HuH-7.5 (cell line): ENCODE measurements at places on chromosomes 11 and 22.

GRCh38 chr11:34787895-34788294, 128.3 kb downstream of the APIP start:
- no peak for DNase-seq

DNA sequence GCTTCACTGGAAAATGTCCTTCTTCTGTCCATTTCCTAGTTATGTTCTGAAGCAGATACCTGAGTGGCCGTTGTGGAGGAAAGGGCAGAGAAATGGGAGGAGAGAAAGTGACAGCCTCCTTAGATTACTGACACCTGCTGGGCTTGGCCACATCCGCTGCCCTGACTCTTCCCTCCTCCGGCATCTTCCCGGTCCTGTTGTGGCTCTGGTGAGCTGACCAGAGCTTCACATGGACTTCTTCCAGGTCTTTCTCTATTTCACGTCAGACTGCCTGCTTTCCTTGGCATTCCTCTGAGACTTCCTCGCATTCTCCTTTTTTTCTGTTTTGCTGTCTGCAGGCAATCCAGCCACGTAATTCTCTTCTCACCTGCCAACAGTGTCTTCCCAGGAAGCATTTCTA, 138.7 kb upstream of the E2F8 start:
- DNase-seq: no peak

DNA sequence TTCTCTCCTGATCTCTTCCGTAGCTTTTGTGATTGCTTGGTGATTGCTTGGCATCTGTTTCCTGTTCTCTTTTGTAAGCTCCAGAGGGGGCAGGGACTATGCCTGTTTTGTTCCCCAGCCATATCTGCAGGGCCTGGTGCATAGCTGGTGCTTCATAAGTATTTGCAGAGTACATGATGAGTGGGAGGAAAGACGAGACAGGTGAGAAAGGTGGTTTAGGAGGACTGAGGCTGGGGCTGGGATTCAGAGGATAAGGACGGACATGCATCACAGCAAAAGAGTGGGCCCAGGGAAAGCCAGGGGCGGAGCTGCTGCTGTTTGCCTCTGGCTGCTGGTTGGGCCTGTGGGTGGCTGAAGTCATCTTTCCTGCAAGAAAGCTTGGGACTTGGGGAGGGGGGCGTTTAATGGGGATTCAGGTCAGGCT, 62.4 kb downstream of the DSCAML1 start:
- no peak for DNase-seq

- DNase-seq: no peak
Measured at GRCh38 chr22:27348634-27349033, 452.9 kb downstream of the MN1 start.

DNA sequence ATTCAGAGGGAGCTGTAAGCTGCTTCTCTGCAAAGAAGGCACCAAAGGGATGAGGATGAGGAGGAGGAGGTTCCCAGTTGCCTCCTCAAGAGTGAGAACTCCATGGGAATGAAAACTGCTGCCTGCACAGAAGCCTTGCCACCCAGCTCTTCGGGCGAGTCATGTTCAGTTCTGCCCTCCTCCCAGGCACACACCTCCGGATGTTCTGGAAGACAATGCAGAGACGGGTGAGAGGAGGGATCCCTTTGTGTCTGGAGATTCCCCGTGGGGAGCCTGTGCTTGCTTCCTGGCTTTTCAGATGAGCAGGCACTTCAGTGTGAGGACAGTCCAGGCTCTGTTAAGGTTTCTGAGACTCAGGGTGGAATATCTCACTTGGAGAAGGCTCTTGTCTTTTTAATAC, 295.6 kb downstream of the DDX10 start:
- DNase-seq: no peak

DNA sequence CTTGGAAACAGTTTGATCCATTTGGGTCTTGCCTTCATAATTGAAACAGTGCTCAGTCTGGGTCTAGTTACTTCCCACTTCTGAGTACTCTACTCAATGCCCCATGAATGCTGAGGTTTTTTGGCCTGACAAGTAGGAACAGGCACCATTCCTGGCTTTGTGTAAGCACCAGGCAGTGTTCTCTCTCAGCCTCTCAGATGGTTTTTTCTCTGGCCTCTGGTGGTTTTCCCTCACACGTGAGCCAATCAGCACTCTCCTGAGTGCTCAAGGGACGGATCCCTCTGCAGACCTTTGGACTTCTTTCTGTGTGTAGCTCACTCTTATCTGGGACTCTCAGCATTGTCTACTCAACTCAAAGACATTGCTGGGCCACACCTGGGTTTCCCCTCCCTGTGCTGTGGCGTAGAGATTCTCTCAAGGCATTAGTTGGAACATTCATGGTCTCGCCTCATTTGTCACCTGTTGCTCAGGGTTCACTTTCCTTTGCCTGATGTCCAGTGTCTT, 21.3 kb downstream of the SIK2 start:
- DNase-seq: no peak

- no peak for DNase-seq
Measured at GRCh38 chr22:20244691-20245576, 23.2 kb downstream of the RTN4R start.

DNA sequence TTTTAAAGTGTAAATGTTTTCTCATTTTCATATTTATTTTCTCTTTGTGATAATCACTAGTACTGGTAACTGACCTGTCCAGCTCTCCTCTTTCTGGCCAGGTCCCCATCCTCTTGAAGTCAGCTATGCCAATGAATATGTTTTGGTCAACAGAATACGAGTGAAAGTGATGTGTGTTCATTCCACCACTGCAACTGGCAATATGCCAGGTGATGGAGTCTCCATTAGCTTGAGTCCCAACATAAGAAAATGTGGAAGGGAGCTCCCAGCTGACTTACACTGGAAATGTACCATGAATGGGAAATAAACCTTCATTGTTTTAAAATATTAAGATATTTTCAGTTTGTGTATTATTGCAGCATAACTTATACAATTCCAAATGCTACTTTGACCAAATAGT, 75.8 kb downstream of the CCDC34 start:
- DNase-seq: no peak

DNA sequence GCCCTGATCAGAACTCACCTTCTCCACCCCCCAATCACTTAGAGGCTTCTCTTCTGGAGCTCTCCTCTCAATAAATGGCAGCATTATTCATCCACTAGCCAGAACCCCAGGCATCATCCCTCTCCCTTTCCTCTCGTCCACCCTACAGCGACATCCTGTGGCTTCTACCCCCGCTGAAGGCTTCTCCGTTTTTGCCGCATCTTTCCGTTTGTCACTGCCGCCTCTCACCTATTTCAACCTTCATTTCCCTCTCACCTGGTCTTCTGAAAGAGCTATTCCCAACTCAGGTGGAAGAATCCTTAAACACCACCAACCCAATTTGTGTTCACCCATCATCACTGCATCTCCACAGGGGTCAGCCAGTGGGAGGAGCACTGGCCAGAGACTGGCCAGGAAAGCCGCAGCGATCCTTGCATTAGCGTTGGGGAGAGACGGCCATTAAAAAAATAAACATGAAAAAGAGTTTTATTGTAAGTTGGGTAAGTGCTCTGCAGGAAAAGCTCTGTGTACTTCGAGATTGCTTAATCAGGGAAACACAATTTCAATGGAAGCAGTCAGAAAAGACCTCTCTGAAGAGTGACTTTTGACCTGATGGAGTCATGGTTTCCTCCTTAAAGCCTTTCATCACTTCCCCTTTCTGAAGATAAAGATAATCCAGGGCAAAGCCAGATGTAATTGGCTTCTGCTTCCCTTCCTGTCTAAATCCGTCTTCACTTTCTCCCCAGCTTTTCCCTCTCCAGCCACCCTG, 36.7 kb downstream of the SPATA19 start:
- DNase-seq: no peak

GRCh38 chr22:50608996-50609395, 8.4 kb downstream of the MAPK8IP2 start:
- peak; percentile 31 for DNase-seq

DNA sequence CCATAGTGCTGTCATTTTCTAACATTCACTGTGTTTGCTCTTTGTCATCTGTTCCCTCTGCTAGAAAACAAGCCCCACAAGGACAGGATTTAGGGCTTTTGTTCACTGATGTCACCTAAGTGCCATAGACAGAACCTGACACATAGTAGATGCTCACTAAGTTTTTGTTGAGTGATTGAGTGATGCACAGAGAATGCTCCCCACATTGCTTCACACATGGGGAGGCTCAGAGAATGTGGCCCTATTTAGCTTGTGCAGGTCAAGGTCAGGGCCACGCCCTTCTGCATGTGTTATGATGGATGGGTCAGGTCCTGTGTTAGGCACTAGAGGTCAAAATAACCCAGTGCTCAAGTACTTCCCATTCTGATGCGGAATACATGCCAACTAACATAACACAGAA, 33.1 kb upstream of the TSKU start:
- DNase-seq: no peak

- no peak for DNase-seq
Measured at GRCh38 chr11:107688322-107688918, 23.4 kb downstream of the SLN start.

GRCh38 chr11:72203163-72203562, 11.2 kb downstream of the FOLR1 start:
- DNase-seq: no peak

DNA sequence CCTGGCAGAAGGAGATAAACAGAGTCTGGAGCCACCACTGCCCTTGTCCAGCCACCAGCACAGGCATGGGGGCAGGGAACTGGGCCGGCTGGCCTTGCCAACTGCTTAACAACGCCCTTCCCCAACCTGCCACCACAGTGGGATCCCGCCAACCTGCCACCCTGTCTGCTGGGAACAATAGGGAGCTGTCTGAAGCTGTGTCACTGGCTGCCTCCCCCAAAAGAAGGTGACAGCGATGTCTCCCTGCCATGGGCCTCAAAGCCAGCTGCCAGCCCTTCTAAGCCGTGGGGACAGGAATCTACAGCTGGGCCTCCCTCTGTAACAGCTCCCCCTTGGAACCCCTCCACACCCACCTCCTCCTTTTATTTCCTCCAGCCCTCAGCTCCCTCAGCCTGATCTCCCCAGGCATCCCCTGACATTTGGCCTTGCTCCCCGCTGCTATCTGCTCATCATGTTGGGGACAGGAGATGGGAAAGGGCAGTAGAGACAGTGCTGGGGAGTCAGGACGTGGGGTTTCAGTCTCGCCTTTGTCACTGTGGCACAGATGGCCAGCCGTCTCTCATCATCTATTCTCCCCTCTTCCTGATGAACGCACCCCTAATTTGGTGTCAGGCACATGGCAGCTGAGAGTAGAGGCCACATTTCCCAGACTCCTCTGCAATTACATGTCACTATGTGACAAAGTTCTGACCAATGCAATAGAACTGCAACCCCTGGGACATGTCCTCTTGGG, 51.3 kb upstream of the PRDM11 start:
- DNase-seq: no peak

GRCh38 chr11:70483077-70483861, 84.9 kb downstream of the CTTN start:
- peak; percentile 47 for DNase-seq

- no peak for DNase-seq
Measured at GRCh38 chr11:121482231-121483129, 29.7 kb upstream of the SORL1-AS1 start.

- DNase-seq: no peak
Measured at GRCh38 chr11:86459682-86460460, 85.2 kb downstream of the CCDC81 start.

DNA sequence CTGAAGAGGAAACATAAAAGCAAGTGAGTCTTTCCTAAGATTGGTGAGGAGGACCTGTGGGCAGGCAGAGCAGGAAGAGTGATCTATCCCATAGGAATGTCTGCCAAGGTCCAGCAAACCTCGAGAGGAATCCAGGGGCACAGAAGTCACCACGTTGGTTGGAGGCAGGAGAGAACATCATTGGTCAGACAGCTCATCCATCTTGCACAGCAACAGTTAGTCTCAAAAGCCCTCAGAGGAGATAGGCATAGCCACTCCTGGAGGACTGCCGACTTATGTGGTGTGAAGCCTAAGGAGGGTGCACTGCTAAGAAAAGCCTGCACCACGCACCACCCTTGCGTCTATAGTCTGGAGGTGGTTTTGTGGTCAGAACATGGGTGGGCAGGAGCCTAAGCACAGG, 109.1 kb downstream of the RASSF10 start:
- DNase-seq: no peak

DNA sequence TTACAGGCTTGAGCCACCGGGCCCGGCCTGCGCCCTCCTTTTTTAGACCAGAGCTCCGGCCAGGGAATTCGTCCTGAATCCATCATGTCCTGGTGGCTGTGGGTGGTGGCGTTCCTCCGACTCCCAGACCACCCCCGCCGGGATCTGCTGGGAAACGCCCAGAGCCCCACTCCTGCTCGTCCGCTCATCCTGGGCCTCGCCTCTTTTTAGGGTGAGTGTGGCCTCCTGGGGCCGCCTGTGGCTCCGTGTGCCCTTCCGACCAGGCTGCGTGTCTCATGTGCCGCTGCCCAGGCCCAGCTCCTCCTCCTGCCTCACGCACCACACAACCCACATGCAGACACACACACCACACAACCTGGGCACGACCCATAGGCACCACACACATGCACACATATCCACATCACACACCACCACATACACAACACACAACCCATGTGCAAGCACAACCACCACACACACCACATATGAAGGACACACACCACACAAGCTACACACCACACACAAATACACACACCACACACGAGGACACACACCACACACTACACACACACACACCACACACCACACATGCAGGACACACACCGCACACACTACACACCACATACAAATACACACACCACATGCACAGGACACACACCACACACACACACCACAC, 946.2 kb downstream of the BRD1 start:
- no peak for DNase-seq

- DNase-seq: no peak
Measured at GRCh38 chr11:75022296-75022695, 33.6 kb downstream of the NEU3 start.

GRCh38 chr11:84817998-84818397, 809.1 kb downstream of the DLG2 start:
- DNase-seq: no peak

- DNase-seq: no peak
Measured at GRCh38 chr11:16587670-16588069, 150.8 kb upstream of the C11orf58 start.

GRCh38 chr11:73395297-73396208, 19.4 kb downstream of the RELT start:
- no peak for DNase-seq

DNA sequence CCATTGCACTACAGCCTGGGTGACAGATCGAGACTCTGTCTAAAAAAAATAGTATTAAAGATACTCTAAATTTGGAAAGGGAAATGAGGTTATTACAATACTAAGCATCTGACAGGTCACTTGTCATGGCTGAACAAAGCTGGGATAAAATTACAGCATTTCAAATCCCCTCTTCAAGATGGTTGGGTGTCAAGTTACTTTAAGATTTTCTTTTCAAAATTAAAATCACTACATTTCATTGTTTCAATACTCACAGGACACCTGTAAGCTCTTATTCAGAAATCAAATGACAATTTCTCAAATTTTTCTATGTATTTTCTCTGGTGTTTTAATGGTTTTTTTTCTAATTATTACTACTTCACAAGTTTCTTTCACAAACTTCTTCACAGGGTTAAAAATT, 5.7 kb downstream of the TAF1D start:
- no peak for DNase-seq

DNA sequence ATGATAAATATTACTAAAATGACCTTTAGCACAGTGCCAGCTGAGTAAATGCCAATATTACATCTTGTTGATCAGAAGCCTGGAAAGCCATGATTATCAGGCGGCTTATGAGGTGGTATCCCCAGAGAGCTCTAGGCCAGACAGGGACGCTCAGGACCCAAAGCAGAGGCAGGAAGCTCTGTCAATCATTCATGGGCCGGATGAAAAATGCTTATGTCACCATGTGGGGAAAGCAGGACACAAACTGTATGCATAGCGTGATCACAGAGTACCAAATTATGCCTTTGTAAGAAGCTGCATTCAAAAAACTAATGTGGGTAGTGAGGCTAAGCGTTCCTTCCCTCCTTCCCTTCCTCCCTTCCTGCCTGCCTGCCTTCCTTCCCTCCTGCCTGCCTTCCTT, 82.6 kb downstream of the TENM4 start:
- no peak for DNase-seq
